ENCODE measurements at places on chromosomes 1 and 21.

DNA sequence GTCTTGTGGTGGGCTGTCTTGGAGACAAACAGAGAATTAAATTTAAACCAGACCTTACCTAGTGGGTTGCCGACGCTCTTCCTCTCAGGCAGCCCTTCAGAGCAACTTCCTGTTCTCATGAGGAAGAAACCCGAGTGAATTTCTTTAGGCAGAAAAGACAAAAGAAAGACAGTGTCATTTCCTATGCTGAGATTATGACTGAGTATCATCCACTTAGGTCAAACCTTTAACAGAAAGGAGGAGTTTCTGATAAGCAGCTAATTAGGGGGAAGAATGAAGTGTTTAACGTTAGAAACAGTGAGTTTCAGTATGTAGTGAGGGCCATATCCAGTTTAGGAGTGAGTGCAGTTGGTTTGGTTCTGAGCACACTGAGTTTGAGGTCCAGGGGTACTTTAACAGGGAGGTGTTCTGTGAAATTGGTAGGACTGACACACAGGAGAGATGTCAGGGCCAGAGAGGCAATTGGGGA lies 38.7 kb downstream of the FASLG start:
- no peak for DNase-seq

GRCh38 chr1:54812801-54813484 lies 11.8 kb upstream of the TTC22 start:
- DNase-seq = no peak

DNA sequence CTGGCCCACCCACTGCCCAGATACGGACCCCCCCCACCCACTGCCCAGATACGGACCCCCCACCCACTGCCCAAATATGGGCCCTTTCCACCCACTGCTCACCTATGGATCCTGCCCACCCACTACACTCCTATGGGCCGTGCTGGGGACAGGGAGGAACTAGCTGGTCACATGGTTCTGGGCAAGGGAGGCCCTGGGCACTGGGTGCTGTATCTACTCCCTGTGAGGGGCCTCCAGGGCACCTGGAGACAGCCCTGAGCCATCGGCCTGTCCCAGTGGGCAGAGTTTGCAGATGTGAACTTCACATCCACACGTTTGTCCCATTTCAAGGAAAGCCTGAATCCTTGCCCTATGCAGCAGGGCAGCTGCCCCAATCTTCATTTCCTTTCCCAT lies 71.4 kb upstream of the COL6A1 start:
- DNase-seq = no peak

DNA sequence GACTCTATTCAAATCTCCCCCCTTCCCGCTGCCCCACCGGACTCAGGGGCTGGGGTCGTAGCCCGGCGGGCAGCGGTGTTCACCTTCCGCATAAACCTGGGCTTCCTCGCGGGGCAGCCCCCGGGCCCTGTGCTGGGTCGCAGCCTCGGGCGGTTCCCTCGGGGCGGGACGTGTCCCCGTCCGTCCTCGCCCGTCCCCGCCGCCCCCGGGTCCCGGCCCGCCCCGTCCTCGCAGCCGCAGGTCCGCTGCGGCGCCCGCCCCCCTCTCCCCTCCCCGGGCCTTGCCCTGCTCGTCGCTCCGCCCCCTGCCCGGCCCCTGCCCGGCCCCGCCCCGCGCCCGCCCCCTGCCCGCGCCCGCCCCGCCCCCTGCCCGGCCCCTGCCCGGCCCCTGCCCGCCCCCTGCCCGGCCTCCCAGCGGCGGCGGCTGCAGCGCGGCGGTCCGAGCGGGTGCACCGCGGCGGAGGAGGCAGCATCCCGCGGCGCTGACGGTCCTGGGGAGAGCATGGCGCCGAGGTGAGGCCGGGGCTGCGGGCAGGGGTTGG lies at the start of gene COL18A1:
Gene COL18A1, plus strand, starts transcription at position 436 of the 541 bp plus-strand sequence. Its CDS starts 66 bp downstream, at position 502.
- DNase-seq = peak; percentile 35

GRCh38 chr1:119621705-119622104 lies 26.4 kb downstream of the ZNF697 start:
- DNase-seq = no peak

- DNase-seq = no peak
These were observed 7.2 kb upstream of the SLC9A1 start for GRCh38 chr1:27162090-27162489.

DNA sequence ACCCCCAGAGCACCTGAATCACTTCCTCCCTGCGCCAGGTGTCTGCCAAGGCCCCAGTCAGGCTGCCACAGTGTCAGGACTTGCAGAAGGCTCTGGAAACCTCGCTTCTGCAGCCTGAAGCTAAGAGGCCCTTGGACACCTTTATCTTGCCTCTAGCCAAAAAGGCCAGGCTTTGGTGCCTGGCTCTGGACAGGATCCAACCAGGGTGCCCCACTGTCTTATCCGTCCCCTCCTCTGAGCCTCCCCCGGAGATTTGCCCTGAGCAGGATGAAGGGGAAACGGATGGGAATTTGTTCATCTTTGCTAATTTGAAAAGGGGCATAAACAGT lies 12.8 kb upstream of the CLSTN1 start:
- DNase-seq = no peak

DNA sequence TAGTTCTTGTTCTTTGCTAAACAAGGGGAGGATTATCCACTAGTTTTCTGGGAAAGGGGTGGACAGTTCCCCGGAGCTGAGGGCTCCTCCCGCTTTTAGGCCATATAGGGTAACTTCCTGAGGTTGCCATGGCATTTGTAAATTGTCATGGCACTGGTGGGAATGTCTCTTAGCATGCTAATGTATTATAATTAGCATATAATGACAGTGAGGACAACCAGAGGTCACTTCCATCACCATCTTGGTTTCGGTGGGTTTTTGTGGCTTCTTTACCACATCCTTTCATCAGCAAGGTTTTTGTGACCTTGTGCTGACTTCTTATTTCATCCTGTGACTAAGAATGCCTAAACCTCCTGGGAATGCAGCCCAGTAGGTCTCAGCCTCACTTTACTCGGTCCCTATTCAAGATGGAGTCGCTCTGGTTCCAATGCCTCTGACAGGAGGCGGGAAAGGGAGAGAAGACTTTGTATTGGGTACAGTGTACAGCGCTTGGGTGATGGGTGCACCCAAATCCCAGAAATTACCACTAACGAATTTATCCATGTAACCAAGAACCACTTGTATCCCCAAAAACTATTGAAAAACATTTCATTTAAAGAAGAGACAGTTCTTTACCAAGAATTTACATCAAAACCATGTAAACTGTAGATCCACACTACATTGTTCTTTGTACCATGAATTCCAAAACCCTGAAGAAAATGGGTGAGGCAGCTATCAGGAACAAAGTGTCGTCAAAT lies 8.7 kb upstream of the SLC2A5 start:
- DNase-seq = no peak

- DNase-seq = no peak
These were observed 405.1 kb upstream of the ADAMTS5 start for GRCh38 chr21:27371975-27372331.

DNA sequence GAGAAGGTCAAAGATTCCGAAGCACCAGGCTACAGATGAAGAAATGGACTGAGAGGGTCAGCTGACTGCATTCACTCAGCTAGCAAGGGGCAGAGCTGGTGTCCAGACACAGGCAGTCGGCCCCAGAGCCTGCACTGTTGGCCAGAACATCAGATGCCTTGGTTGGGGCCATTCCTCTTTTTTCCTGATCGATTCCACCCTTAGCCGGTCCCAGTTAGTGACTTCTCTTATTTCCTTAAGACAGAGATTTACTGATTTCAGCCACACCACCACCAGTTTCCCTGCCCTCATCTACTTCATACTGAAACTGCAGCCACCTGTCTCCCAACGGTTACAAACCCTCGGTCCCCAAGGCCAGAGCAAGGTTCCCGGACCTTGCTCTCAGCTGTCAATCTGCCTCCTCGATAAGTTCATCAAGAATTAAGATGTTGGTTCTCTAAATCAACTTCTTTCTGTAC lies 11.5 kb downstream of the CD58 start:
- no peak for DNase-seq

DNA sequence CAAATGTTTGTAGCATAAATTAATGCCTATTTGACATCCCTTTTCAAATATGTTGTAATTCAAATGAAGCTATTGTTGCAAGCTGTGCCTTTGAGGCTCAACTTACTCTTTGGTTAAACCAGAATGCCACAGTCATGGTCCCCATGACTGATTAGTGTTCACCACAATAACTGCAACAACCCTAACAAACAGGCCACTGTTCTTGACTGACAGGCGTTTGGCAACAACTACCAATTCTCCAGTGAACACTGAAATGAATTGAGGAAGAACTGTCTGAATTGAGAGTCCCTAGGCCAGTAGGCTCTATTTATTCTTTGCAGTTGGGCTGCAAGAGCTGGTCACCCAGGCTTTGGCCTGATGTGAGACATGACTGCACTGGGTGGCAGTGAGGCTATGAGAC lies 6.6 kb upstream of the TMEM167B start:
- no peak for DNase-seq

GRCh38 chr1:229059671-229060539 lies 211.0 kb upstream of the RAB4A start:
- DNase-seq = no peak

- no peak for DNase-seq
These were observed 9.3 kb downstream of the MYBPH start for GRCh38 chr1:203166192-203166940.

DNA sequence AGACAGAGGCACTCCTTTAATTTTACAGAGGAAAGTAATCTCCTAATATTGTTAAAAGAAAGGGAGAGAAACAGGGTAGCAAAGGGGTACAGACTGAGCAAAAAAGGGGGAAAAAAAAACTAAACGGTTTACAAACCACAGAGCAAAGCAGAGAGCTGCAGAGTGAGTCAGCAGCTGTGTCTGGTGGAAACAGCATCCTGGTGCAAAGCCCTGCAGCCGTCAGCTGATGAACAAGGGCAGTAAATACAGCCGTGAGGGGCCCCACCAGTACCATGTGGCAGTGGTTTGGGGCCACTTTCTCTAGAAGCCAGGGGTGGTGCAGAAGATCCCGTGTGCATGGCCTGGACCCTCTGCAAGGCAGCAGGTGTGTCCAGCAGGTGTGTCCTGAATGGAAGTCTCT lies 111.3 kb downstream of the ERG start:
- DNase-seq = no peak

DNA sequence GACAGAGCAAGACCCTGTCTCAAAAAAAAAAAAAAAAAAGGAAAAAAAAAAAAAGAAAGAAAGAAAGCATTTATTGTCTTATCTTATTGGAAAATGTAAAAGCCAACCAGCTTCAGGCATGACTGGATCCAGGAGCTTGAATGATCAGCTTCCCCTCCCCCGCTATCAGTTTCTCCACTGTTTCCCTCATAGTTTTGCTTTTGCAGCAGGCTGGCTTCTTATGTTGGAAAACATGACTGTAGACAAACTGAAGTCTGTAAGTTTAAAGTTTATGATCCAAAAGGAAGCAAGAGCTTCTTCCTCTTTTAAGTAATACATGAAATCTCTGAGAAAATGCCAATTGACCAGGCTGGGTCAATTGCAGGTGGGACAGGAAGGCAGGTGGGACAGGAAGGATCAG lies 52.2 kb downstream of the FHAD1 start:
- DNase-seq = no peak

DNA sequence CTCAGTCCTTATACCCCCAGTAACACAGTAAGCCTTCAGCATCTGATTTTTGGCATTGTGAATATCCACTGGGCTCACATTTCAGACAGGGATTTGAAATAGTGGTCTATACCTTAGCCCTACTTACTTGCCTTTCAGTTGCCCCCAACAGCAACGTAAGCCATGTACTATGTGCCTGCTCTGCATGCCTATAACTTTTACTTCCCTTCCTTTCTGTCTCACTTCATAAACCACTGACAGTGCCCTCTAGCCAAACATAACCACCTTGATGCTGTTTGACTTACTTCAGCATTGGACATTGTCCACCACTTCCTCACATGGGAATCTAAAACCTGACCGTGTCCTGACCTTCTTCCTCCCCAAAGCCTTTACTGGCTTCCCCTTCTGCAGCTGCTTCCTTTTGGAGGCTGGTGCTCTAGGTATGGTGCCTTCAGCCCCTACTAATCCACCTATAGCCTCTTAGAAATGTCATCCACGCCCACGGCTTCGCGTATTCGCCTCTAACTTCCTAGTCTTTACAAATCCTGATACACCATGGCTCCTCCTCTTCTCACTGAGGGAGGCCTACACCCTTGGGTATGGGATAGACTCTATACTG lies 3.6 kb upstream of the ZNF672 start:
- no peak for DNase-seq

- no peak for DNase-seq
These were observed 12.5 kb downstream of the MACO1 start for GRCh38 chr1:25443030-25443699.

DNA sequence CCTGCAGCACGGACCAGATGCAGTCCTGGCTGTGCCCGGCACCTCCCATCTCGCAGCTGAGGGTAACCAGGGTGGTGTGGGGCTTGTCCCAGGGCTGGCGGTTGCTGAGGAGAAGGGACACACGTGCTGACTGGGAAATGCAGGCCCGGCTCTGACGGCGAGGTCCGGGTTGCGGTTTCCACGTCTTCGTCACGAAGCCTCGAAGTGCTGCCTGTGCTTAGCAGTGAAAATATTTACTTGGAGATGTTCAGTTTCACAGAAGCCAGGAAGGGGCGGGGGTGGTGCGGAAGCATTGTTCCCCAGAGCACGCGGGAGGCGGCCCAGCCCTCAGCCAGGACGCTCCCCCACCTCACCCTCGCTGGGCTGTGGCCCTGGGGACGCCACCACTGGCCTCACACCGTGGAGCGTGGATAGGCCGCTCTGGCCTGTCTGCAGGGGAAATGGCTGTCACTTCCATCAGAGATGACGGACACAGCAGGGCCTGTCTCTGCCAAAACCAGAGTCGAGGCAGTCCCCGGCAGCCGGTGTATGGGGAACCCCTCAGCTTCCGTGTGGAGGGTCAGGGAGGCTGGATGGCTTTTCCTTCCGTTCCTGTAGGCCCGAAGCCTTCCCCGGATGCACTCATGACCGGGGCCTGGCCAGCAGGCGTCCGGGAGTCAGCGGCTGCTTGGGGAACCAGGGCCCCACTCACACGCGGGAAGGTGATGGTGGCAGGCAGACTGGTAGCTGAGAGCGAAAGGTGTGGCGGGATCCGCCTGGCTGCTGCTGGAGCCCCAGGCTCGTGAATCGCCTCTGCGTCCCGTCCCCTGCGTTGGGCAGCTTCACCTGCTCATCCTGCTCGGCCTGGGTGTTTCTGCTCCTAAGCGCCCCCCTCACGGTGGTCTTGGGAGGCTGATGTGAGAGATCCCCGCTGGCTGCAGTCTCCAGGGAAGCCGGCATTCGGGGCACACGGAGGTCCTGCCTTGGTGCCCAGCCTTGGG lies 14.7 kb upstream of the POFUT2 start:
- DNase-seq = peak; percentile 39

DNA sequence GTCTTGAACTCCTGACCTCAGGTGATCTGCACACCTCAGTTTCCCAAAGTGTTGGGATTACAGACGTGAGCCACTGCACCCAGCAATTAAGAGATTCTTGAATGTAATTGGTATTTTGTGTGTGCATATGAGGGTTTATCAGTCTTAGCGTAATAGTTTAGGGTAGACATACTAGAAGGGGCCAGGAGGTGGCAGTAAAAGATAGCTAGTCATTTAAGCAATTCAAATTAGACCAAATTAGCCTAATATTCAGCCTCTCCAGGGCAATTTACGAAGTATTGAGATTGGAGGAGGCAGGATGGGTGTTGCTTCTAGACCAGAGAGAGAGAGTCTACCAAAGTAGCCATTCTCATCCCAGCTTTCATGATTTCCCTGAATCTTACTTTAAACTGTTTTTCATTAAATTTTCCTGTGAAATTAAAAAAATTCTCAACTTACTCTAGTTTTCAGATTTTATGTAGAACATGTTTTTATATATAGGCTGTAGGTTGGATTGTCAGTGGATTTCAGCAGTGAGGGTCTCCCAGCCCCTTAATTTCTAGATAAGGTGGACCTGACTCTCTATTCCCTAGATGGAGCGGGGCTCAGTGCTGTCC lies 119.7 kb downstream of the HHAT start:
- no peak for DNase-seq

- DNase-seq = no peak
These were observed 52.3 kb upstream of the DNAJC6 start for GRCh38 chr1:65256860-65257708.

Data from stimulated activated CD4-positive, alpha-beta T cell treated with anti-CD3 and anti-CD28 coated beads, Interleukin-1b, Interleukin-23, amount 100 ng/mL, for 1 hour (primary cell).